ENCODE measurements at places on chromosomes 1 and 21.
A peak's percentile ranks its signal among the peaks of the same experiment; 100 is the strongest.

DNA sequence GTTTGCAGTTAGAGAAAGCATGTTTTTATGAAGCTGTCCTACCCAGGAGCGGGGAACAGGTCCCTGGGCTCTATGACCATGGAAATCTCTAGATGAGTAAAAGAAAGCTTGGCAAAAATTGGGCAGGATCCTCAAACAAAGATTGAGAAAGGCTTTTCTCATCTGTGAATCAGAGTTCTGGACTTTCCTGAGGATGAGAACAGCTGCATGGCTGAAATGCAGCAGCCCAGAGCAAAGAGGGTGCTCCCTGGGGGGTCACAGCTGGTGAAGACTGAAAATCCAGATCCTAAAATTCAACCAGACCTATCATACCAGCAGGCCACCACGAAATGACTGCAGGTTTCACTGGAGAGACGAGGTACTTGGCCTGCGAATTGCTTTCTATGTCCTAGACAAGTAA is 65.7 kb upstream of the APP start:
- no peak for DNase-seq

GRCh38 chr1:186155594-186155993 is 219.5 kb downstream of the TPR start:
- DNase-seq, result peak; percentile 43

- no peak for DNase-seq
Measured at GRCh38 chr21:44267655-44268142, 6.0 kb upstream of the DNMT3L start.

DNA sequence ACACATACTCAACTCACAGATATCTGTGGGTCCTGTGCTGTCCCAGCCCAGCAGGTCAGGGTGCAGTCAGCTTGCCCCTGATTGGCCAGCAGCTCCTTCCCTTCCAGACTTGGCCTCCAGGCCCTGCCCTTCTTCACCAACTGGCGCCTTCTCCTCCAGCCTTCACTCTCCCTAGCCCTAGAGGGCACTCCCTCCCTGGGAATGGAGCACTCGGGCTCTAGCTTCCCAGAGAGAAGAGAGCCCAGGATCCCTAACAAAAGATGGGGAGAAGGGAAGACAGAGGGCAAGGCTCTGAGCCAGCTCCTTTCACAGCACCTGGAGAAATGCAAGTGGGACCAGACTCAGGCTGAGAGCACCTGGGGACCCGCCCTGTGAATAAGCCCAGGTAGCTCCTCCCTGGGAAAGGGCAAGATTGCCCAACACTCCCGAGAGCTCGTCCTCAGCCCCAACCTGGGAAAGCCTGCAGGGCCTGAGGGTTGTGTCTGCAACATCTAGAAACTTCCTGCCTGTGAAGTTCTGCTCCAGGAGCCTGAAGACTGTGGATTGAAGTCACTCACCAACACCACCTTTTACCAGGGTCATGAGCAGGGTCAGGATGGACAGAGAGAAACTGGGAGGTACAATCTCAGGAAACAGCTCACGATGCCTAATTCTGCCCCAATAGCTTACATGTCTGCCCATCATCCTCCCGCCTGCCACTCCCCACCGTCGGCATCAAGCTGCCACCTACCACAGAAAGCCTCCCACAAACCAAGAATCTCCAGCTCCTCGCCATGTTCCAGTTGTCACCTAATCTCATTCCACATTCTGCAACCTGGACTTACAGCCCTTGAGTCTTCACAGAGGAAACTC is at the start of gene PGLYRP4:
Gene PGLYRP4, minus strand, starts transcription at position 331 of the 852 bp plus-strand sequence. CDS start 909 bp downstream, outside the sequence.
- DNase-seq, result no peak

DNA sequence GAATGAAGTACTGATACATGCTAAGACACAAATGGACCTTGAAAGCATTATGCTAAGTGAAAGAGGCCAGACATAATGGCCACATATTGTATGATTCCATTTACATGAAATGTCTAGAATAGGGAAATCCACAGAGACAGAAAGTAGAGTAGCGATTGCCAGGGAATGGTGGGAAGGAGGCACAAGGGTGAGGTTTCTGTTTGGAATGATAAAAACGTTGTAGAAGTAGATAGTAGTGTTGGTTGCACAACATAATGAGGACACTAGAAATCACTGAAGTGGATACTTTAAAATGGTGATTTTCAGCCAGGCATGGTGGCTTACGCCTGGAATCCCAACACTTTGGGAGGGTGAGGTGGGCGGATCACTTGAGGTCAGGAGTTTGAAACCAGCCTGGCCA is 97.6 kb upstream of the VANGL1 start:
- DNase-seq, result no peak

DNA sequence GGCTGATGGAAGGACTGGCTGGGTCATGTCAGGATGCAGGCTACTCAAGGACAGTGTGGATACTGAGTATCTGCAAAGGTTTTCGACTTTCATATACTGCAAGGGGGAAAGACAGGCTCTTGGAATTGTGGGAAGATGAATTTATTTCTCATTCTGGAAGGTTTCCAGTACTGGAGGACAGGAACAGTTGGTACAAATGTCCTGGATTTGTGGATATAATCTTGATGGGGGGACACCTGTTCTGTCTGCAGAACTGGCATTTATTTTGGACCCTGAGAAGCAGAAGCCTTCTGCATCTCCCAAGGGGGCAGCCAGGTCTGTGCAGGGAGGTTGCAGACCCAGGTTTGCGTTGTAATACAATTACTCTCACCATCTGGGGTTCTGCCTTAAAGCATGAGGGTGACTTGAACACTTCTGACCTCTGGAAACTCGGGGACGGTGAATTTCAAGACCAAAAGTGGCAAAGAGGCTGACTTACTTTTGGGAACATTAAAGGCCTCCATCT is 65.8 kb downstream of the NOS1AP start:
- no peak for DNase-seq

DNA sequence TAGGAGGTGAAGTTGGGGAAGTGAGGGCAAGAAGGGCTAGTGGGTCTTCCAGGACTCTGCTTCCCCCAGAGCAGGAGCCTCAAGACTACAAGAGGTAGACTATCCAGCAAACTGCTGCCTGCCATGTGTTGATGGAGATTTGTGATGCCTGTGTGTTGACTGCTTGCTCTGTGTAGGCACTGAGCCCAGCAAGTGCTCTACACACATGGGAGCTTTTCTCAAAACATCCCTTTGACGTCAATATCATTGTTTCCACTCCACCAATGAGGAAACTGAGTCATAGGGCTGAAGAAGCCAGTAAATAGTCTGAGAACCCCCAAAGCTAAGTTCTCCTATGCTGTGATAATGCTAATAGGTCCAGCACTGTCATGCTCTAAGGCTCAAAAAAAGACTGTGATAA is 207.2 kb upstream of the NFIA start:
- DNase-seq, result no peak

GRCh38 chr1:39940253-39940652 is 14.7 kb upstream of the MFSD2A start:
- no peak for DNase-seq
